ENCODE measurements at places on chromosomes 2 and 18.

DNA sequence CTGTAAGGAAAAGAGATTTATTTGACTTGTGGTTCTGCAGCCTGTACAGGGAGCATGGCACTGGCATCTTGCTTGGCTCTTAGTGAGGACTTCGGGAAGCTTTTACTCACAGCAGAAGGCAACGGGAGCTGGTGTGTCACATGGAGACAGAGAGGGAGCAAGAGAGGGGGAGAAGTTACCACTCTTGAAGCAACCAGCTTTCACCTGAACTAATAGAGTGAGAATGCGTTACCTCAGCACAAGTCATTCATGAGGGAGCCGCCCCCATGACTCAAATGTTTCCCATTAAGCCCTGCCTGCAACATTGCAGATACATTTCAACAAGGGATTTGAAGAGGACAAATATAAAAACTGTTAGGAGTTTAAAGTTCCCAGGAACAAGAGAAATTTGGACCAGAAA is 190.0 kb downstream of the CYRIA start:
- no peak for DNase-seq

GRCh38 chr2:196076778-196077568 is 8.3 kb upstream of the DNAH7 start:
- no peak for DNase-seq

DNA sequence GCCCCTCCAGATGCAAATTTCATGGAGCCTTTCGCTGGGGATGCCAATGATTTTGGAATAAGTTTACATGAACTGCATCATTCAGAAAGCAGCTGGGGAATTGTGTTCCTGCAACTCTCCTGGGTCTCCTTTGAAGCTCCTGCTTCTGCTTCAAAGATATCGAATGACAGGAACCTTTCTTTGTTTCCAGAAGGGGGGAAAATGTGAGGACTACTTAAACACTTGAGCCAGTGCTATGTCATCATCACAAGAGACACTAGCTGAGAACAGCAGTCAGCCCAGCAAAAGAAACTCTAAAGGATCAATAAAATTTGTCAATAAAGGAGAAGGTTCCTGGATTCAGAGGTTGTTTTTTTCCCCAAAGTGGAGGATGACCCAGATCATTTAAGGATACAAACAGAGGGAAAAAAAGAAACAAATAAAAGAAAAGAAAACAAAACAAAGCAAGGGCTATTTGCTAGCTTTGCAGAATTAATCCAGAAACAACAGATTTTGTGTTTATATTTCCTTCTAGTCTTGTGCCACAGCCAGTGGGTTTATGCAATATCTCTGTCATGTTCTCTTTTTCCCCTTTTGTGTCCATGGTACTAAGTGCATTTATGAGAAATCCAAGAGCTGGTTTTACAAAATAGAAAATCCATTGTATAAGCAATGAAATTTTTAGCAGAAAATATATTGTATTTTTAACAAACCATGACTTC is 463.7 kb downstream of the CDH2 start:
- DNase-seq: no peak

- DNase-seq: no peak
Measured at GRCh38 chr2:48423376-48423775, 106.6 kb upstream of the STON1 start.

DNA sequence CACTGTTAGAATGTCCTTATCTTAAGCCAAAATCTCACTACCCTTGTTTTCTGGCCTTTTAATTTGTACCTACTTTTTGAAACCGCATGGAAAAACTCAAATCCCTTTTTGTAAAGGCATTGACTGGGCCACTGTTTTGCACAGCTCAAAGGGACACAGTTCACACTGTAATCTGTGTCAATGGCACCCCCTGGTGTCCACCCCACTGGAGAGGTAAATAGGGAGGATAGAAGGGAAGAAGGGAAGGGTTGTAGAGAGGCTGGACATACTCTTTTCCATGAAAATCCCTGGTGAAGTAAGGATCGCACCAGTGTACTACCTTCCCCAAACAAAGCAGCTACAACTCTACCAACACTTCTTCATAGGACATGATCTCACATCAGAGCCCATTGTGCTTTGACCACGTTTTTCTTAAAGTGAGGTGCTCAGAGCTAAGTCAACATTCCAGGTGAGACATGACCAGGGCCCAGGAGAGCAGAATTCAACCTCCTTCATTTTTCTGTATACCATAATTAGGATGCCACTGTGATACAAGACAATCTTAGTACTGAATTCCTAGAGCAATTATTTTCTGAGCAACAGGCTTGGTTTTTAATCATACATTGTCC is 92.4 kb upstream of the RMDN2 start:
- peak; percentile 73 for DNase-seq

- no peak for DNase-seq
Measured at GRCh38 chr2:136325844-136326331, 207.9 kb upstream of the CXCR4 start.

GRCh38 chr2:169928463-169928864 is 101.2 kb downstream of the UBR3 start:
- DNase-seq: no peak
